AG10803 (cell line): ENCODE measurements at places on chromosomes 3 and 15.
A peak's percentile ranks its signal among the peaks of the same experiment; 100 is the strongest.

- DNase-seq = no peak
These were observed 8.0 kb downstream of the CCDC14 start for GRCh38 chr3:123952844-123953520.

- DNase-seq = no peak
These were observed 112.7 kb upstream of the PRR23C start for GRCh38 chr3:139157161-139157932.

DNA sequence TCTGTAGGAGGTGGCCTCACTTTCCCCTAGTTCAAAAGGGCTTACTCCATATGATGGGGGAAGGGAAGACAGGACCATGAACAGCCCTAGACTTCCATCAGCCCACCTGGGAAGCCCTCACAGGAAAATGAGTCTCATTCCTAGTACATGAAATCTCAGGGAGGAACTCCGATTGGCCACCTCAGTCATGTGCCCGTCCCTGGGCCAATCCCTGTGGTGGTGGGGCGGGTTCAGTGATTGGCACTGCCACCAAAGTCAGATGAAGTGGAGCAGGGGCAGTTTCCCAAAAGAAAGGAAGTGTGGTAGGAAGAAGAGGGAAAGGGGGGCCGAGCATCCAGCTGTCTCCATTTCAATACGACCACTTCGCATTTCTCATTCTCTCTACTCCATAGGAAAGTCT lies 25.9 kb upstream of the GP9 start:
- no peak for DNase-seq

- peak; percentile 79 for DNase-seq
These were observed 39.7 kb upstream of the ZNF280D start for GRCh38 chr15:56772868-56773639.

- DNase-seq = no peak
These were observed 19.8 kb downstream of the GNB5 start for GRCh38 chr15:52171386-52171785.

DNA sequence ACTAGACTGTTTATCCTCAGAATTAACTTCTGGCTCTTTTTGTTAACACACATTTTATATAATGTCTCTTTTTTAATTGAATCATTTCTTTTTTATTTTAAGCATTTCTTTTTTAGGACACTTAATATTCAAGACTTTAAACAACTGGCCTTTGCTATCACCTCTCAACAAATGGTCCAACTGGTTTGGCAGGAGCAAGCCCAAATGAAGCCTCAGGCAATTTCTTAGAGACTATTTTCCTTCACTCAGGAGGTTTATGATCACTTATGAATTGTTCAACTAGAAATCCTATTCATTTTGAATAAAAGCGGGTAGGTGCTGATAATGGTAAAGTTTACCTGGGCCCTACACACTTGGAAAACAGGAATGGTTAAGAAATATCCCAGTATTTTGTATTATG lies 705.6 kb upstream of the GBE1 start:
- no peak for DNase-seq
